ENCODE measurements at places on chromosomes 4 and X.

DNA sequence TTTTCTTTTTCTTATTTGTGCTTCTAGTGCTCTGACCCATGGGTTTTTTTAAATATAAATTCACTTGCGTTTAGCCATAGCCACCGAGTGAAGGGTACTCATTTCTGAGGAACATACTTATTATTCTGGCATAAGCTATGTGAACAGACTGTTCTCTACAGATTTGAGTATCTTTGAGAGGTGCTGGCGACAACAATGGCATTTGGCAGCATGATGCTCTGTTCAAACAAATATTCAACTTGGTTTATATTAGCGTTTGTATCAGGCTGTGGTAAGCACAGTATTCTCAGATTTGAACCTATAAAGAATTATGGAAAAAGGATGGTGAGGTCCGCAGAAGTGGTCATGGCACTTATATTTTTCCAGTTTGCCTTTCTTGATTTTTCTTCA lies 108.7 kb upstream of the LIMCH1 start:
- no peak for DNase-seq

GRCh38 chr4:98204236-98204553 lies 57.0 kb upstream of the RAP1GDS1 start:
- DNase-seq, result no peak

DNA sequence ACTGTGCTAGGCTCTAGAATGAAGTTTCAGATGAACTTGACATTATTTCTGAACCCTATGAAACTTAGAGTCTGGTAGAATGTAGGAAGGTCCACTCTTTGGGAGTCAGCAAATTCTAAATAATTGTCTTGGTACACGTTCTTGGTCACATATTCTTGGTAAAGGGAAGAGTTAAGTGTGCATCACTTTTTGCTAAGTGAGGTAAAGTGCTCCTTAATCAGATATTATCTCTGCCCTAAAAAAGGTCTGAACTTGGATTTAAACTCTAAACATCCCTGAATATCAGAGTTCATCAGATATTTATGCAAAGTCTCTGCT lies 7.2 kb downstream of the OCIAD2 start:
- no peak for DNase-seq

DNA sequence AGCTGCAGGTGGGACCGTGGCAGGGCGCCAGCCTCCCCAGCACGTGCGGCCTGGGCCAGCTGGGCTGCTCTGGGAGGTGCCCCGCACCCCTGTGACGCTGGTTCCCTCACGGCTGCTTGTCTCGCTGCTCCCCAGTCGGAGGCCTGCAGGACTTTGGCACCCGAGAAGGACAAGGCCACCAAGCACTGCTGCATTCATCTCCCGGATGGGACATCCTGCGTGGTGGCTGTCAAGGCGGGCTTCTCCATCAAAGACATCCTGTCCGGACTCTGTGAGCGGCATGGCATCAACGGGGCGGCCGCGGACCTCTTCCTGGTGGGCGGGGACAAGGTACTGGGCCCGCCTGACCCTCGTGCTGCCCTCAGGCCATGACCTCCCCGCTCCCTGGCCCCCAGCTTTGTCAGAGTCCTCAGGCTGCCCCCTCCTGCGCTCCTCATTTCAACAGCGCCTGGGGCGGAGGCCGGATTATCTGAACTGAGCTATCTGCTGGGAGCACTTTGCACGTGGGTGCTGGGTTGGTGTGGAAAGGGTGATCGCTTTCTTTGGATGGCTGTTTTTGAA lies 19.4 kb upstream of the HGFAC start:
- no peak for DNase-seq

GRCh38 chr4:179268791-179269190 lies 1826.6 kb upstream of the AGA start:
- DNase-seq, result no peak

DNA sequence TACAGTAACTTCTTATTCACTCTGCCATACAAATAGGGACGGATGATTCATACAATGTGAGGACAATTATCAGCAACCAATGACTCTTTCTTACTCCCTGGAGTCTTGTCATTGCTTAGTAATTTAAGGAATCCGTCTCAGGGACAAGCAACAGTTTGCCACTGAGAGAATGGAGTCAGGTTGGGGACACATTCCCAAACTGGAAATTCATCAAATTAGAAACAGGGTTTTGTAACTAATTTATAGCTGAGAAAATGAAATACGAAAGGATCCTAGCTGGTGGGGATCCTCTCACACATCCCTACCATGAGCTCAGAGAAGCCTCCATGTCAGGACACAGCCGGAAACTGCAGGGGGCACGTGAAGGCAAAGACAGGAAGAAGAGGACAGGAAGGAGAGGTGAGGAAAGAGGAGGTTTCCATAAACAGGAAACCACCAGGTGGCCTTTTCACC lies 50.4 kb upstream of the KDR start:
- no peak for DNase-seq

DNA sequence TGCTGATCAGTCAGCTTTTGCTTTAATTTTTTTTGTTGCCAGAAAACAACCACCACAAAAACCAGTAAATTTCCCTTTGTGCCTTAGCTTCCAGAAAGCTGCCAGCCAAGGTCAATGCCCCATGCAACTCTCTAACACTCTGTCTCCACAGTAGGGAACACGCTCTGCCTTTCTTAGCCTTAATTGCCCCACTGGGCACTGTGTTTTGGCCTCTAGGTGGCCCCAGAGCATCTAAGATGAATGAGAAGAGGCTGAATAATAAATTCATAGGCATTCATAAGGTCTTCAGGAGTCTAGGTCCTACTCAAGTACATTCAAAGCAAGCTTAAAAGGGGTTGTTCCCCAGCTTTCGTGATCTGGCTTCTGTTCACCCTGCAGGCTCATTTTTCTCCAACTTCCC lies 57.7 kb upstream of the PASD1 start:
- DNase-seq, result no peak

DNA sequence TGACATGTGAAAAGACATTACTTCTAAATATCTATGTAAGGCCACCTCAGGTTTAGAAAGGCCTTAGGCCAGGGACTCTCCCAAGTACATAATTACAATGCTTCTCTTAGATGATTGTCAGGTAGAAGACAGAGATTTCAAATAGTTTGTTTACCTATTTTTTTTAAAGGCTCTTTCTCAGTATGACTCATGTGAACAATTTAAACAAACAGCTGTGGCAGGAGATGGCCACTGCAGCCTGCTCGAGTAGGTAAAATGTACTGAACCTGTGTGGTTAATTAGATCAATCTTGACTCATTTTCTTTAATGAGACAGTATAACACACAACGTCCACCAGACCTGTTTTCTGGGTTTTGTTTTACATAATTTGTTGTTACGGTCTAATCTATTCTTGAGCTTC lies 50.2 kb downstream of the LEF1 start:
- DNase-seq, result no peak

Measured in activated T-cell treated with anti-CD3 and anti-CD28 coated beads for 1 hour (primary cell).